ENCODE measurements at places on chromosomes 11 and 22. TPM values are rescaled to one million over a fixed set of nuclear protein-coding genes. Genes with fewer than 3 reads are reported as not detected.

The BLID gene
- total RNA-seq = 0.36 TPM

GRCh38 chr11:12800032-12800671 lies 125.9 kb downstream of the TEAD1 start:
- no peak for DNase-seq

DNA sequence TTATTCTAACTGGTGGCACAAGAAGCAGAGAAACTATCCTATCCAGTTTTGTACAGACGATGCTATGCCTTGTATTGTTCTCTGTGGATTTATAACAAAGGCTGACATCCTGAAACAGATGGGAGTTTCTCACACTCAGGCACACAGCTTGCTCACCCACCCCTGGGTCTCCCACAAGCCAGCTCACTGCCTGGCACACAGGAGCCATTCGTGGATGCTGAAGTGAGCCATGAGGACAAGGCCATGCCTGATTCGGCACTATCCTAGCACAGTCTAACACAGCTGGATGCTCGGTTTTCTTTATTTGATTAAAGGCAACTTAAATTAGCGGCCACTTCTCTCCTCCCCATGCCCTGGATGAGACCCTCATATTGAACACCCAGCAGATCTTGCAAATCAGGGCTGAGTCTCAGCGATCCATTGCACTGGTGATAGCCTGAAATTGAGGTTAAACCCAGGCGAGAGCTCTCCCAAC lies 25.7 kb upstream of the TMPRSS4 start:
- no peak for DNase-seq

The SLC22A6 gene
- total RNA-seq = not detected

GRCh38 chr11:111148953-111149352 lies 96.6 kb upstream of the POU2AF2 start:
- no peak for DNase-seq

The LRP4 gene
- 22.0 TPM for total RNA-seq

- DNase-seq = no peak
Measured at GRCh38 chr22:48907591-48907990, 920.1 kb downstream of the BRD1 start.

The PGM2L1 gene
- 1.6 TPM for total RNA-seq

GRCh38 chr11:88042238-88042637 lies 133.0 kb downstream of the RAB38 start:
- no peak for DNase-seq

The SLC5A4 gene
- 0.27 TPM for total RNA-seq

GRCh38 chr11:118998388-118998717 lies 415 bp downstream of the CENATAC start:
- DNase-seq = no peak

DNA sequence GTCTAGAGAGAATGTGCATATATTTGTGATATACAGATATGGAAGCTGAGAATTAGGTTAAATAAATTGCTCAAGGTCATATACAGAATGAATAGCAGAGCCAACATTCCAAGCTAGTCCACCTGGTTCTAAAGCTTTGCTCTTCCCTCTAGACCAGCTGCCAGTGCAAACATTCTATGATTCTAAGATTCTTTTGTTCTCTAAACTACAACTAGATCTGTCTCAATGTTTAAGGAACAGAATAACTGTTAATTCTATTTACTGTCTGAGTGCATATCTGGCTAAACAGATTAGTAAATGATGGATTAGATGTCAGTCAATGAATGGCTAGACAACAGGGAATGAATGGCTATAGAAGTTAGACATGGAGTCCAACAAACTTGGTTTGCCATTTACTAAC lies 19.6 kb downstream of the KCNE3 start:
- no peak for DNase-seq

The FREY1 gene
- not detected for total RNA-seq

DNA sequence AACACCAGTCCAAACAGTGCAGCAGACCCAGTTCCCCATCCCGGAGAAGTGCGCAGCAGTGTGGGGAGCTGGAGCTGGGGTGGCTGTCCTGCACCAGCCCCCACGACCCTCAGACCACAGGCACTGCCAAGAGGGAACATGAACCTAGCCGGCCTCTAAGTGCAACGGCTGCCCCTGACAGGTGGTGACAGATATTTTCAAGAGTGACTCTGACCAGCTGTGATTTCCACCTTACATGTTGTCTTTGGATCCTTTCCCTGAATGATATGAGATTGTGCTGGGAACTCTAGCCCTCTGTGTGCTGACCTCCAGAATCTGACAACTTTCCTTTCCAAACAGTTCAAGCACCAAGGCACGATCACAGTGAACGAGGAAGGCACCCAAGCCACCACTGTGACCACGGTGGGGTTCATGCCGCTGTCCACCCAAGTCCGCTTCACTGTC lies 12.6 kb downstream of the SERPIND1 start:
- no peak for DNase-seq

The DCDC1 gene
- total RNA-seq = not detected

The LIPT2 gene
- 0.96 TPM for total RNA-seq

All from left ventricle myocardium inferior (tissue), 1 donor.